ENCODE measurements at places on chromosomes 11 and 22. TPM values are rescaled to one million over a fixed set of nuclear protein-coding genes. Genes with fewer than 3 reads are reported as not detected.
A peak's percentile ranks its signal among the peaks of the same experiment; 100 is the strongest.

DNA sequence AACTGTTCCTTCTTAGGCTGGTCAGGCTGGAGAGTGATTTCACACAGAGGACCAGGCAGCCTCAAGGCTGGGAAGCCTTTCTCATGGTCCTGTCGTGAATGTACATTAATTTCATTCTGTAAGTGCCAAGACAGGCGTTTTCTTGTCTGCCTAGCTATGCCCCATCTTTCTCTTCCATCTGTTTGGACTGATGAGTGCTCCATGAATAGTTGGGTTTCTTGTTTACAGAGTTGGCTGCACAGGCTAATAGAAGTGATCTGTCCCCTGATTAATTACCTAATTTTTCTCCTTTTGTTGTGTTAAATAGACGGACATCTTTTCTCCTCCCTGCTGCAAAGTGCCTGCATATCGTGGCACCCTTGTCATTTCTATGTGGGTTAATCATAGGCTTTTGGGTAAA lies 135.8 kb upstream of the NARS2 start:
- H3K36me3 ChIP-seq: no peaks in the 10 kb centered on the region
- H3K27ac ChIP-seq: no peak overlapping the region
- no peaks in the 10 kb centered on the region for H3K4me1 ChIP-seq
- DNase-seq: no peak
- no peaks in the 10 kb centered on the region for H3K27me3 ChIP-seq

The PHLDA2 gene
- total RNA-seq: not detected

DNA sequence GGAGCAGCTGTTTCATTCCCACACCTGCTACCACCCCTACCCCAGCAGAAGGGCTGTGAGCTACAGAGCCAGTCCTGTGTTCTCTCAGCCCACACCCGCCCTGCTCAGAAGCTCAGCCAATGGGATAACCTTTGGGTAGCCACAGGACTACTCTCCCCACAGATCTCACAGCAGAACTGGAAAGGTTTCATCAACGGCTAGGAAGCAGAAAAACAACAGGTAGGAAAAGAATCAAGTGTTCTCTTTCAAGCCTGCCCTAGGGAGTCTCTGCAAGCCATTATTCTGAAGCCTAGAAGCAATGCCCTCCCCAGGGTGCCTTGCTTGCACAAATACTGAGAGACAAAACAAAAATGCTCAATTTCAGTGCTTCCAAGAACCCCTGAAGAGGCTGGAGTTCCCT lies 77.2 kb downstream of the TMPRSS5 start:
- H3K27me3 ChIP-seq: no peaks in the 10 kb centered on the region
- H3K27ac ChIP-seq: no peak overlapping the region
- H3K36me3 ChIP-seq: no peaks in the 10 kb centered on the region
- no peak overlapping the region for H3K4me3 ChIP-seq
- H3K4me1 ChIP-seq: no peaks in the 10 kb centered on the region

DNA sequence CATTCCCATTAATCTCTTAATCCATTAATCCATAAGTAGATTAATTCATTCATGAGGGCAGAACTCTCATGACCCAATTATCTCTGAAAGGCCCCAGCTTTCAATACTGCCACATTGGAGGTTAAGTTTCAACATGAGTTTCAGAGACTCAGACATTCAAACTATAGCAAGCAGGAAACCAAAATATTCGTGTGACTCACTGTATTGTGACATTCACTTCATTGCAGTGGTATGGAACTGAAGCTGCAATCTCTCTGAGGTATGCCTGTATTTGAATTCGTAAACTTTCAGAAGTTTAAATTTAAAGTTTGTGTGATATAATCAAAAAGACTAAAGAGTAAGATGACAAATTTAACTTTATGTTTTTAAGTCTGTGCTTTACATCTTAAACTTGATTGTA lies 2.9 kb upstream of the OR52J3 start:
- no peak overlapping the region for H3K4me3 ChIP-seq
- H3K36me3 ChIP-seq: no peaks in the 10 kb centered on the region
- H3K4me1 ChIP-seq: no peaks in the 10 kb centered on the region
- no peak for DNase-seq
- no peaks in the 10 kb centered on the region for H3K27me3 ChIP-seq
- H3K27ac ChIP-seq: no peak overlapping the region

The TMEM225 gene
- not detected for total RNA-seq

DNA sequence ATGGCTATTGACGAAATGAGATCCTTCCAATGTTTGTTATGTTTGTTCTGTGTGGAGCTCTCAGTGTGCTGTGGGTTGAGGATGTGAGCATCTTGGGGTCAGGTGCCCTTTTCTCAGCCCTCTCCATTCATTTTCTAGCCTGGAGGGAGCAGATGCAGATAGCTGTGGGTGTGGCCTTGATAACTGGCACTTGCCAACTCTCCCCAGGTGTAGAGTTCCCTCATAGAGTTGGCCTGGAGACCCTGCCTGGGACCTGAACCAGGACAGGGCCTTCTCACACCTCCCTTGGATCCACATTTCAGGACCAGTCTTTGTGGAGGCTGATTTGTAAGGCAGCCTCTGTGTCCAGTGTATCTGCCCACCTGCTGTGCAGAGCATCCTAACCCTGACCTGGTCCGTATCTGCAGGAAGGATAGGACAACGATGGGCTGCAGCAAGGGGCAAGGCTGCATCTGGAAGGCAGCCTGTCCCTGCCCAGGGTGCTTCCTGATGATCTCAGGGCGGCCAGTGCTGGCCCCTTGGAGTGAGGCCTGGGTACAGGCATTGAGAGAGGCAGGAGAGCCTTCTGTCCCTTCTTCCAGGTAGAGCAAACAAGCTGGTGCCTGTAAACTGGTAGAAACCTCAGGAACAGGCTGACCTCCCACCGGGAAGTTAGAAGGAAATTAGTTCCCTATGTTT lies 245.9 kb downstream of the TBC1D22A start:
- no peaks in the 10 kb centered on the region for H3K27me3 ChIP-seq
- H3K4me3 ChIP-seq: no peak overlapping the region
- H3K27ac ChIP-seq: no peak overlapping the region
- no peak for DNase-seq
- no peaks in the 10 kb centered on the region for H3K4me1 ChIP-seq
- H3K36me3 ChIP-seq: peaks cover 17% of the 10 kb centered on the region

GRCh38 chr11:45725121-45725520 lies 59.7 kb upstream of the CHST1 start:
- H3K36me3 ChIP-seq: no peaks in the 10 kb centered on the region
- no peak for DNase-seq
- H3K4me3 ChIP-seq: no peak overlapping the region
- H3K4me1 ChIP-seq: no peaks in the 10 kb centered on the region
- peaks cover 39% of the 10 kb centered on the region for H3K27me3 ChIP-seq
- H3K27ac ChIP-seq: no peak overlapping the region

- no peak for DNase-seq
- no peak overlapping the region for H3K27ac ChIP-seq
- no peaks in the 10 kb centered on the region for H3K27me3 ChIP-seq
- peaks cover 2% of the 10 kb centered on the region for H3K36me3 ChIP-seq
- no peak overlapping the region for H3K4me3 ChIP-seq
Observed at GRCh38 chr11:34907934-34908593, 8.1 kb downstream of the APIP start.

The CLCF1 gene
- 2.6 TPM for total RNA-seq

DNA sequence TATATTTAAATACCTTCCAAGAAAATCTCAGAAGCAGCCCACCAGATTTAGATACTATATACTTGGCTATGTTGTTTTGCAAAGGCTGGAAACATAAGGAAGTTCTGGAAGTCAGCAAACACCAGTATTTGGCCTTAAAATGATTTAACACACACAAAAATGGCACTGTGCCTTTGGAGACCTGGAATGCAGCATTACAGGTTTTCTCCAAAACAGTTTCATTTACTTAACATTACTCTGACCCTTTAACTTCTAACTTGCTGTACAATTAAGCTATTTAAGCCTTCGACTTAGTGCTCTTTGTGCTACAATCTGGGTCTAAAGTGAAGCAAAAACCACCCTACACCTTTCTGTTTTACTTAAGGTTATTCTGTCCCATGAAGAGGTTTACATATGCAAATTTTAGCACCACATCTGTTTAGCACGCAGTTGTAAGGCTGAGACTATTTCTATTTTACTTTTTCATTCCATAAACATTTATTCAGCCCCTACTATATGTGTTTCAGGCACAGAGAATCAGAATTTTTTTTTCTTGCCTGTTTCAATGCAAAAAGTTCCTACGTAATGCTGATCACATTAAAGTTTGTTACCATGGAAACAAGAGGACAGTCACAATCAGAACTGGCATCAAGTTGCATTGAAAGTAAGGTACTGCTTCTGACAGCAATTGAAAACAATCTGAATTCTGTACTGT lies 70.3 kb downstream of the MAML2 start:
- no peak overlapping the region for H3K4me3 ChIP-seq
- peaks cover 34% of the 10 kb centered on the region for H3K4me1 ChIP-seq
- H3K27ac ChIP-seq: peak overlapping the region; percentile 55

- H3K27ac ChIP-seq: no peak overlapping the region
- H3K27me3 ChIP-seq: no peaks in the 10 kb centered on the region
- peaks cover 100% of the 10 kb centered on the region for H3K36me3 ChIP-seq
- no peaks in the 10 kb centered on the region for H3K4me1 ChIP-seq
- H3K4me3 ChIP-seq: no peak overlapping the region
Observed at GRCh38 chr11:3720997-3721396, 49.8 kb upstream of the CHRNA10 start.

The TCN2 gene
- total RNA-seq: 1.4 TPM

DNA sequence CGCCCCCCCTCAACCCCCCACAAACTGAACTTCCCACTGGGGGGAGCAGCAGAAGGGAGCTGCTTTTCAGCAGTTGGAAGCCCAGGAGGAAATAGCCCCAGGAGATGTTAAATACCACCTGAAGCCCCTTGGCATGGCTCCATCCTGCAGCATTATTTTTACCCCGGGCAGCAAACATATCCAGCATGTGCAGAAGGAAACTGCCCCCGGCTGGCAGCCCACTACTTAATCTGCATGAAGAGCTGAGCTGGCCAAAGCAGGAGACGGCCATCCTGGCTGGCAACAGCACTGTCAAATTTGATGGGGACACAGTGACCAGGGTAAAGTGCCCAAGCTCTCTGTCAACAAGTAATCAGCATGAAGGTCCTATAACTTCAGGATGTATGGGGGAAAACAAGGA lies 32.0 kb downstream of the BUD13 start:
- H3K36me3 ChIP-seq: peaks cover 8% of the 10 kb centered on the region
- no peak overlapping the region for H3K4me3 ChIP-seq
- H3K4me1 ChIP-seq: peaks cover 5% of the 10 kb centered on the region
- H3K27ac ChIP-seq: no peak overlapping the region
- H3K27me3 ChIP-seq: no peaks in the 10 kb centered on the region

- H3K27me3 ChIP-seq: no peaks in the 10 kb centered on the region
- DNase-seq: no peak
- H3K4me3 ChIP-seq: no peak overlapping the region
- no peak overlapping the region for H3K27ac ChIP-seq
Observed at GRCh38 chr11:73956876-73957653, 6.2 kb downstream of the DNAJB13 start.

The STIP1 gene
- 79.3 TPM for total RNA-seq

The CRYAB gene
- 34.5 TPM for total RNA-seq

The GUCY1A2 gene
- 15.1 TPM for total RNA-seq

DNA sequence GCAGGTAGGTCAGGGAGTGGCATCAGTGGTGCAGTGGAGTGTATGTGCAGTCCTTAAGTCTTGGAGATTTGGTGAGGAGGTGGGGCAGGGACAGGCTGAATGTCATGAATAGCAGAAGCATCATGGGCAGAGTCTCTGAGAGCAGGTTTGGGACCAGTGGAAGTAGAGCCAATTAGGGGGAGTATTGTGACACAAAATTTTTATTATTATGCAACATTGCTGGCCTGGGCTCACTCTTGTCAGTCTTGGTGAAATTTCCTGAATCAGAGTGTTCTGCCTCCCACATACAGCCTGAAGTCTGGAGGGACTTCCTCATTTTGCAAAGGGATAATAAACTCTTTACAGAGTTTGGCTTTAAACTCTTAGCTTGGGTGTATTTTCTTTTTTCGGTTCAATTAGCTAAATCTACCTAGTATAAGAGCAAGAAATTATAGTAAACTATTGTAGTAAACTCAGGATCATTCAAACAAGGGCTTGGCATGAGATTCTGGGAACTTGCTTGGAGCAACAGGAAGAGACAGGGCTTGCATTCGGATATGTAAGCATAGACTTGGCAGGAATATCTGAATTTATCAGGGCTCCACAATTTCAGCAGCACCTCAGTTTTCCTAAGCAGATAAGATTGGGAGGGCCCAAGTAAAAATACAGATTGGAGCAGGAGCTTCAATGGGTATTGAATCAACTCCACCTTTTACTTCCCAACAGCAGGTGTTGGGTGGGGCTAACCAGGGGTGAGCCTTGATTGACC lies 67.7 kb downstream of the FDX1 start:
- H3K4me3 ChIP-seq: no peak overlapping the region
- no peak for DNase-seq
- no peaks in the 10 kb centered on the region for H3K27me3 ChIP-seq

GRCh38 chr11:59617876-59618275 lies 2.3 kb upstream of the OSBP start:
- DNase-seq: no peak
- no peaks in the 10 kb centered on the region for H3K36me3 ChIP-seq
- H3K27me3 ChIP-seq: no peaks in the 10 kb centered on the region
- no peak overlapping the region for H3K27ac ChIP-seq
- H3K4me3 ChIP-seq: no peak overlapping the region

- no peak overlapping the region for H3K27ac ChIP-seq
- no peak for DNase-seq
- H3K36me3 ChIP-seq: no peaks in the 10 kb centered on the region
- H3K27me3 ChIP-seq: no peaks in the 10 kb centered on the region
Observed at GRCh38 chr11:20293531-20293930, 70.0 kb upstream of the HTATIP2 start.

- H3K4me3 ChIP-seq: peak overlapping the region; percentile 87
- H3K27ac ChIP-seq: peak overlapping the region; percentile 80
- peaks cover 31% of the 10 kb centered on the region for H3K4me1 ChIP-seq
Observed at GRCh38 chr11:287821-288477, 977 bp upstream of the PGGHG start.

The BACE1 gene
- total RNA-seq: 15.6 TPM

The OR8A1 gene
- total RNA-seq: not detected

- peaks cover 15% of the 10 kb centered on the region for H3K4me1 ChIP-seq
- H3K27me3 ChIP-seq: no peaks in the 10 kb centered on the region
- no peak overlapping the region for H3K4me3 ChIP-seq
- no peak overlapping the region for H3K27ac ChIP-seq
Observed at GRCh38 chr22:30234786-30235470, 11.6 kb downstream of the LIF start.

The DGCR2 gene
- 11.1 TPM for total RNA-seq

DNA sequence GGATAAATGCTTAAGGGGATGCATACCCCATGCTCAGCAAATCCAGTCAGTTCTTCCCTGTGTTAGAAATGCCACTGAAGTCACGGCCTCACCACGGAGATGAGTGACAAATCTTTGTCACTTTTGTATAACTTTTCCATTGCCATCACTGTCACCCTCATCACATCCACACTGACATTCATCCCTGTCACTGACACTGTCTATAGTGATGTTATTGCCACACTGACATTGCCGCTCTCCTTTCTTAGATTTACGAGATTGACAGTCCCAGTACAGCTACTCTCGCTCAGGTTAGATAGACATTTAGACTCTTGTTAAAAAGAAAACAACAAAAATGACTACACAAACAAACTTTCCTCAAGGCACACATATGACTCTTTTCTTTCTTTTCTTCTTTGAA lies 910.7 kb upstream of the CNTN5 start:
- no peaks in the 10 kb centered on the region for H3K27me3 ChIP-seq
- no peak overlapping the region for H3K27ac ChIP-seq
- no peaks in the 10 kb centered on the region for H3K4me1 ChIP-seq
- no peak overlapping the region for H3K4me3 ChIP-seq
- H3K36me3 ChIP-seq: no peaks in the 10 kb centered on the region

All from stomach (tissue), 19 donors.